ENCODE measurements at places on chromosomes 7 and 10. TPM values are rescaled to one million over a fixed set of nuclear protein-coding genes. Genes with fewer than 3 reads are reported as not detected.

GRCh38 chr10:29728541-29729049, 93.8 kb upstream of the SVIL start:
- DNase-seq: no peak

- DNase-seq: no peak
These were observed 30.3 kb upstream of the TPK1 start for GRCh38 chr7:144866189-144866588.

- no peak for DNase-seq
These were observed 31.8 kb downstream of the RAMP3 start for GRCh38 chr7:45189151-45189970.

DNA sequence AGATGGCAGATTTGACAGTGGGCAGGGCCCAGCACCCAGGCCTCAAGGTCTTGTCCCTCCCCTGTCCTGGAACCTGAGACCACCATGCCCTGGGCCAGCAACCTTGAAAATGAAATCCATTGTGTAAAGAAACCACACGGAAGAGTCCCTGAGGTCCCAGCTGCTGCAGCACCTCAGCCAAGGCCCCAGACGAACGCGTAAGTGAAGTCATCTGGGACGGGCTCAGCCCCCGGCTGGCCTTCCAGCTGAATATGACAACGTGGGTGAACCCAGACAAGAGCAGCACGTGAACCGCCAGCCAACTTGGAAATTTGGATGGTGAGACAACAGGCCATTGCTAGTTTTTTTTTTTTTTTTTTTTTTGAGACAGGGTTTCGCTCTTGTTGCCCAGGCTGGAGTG, 70.3 kb downstream of the CYTH3 start:
- no peak for DNase-seq

DNA sequence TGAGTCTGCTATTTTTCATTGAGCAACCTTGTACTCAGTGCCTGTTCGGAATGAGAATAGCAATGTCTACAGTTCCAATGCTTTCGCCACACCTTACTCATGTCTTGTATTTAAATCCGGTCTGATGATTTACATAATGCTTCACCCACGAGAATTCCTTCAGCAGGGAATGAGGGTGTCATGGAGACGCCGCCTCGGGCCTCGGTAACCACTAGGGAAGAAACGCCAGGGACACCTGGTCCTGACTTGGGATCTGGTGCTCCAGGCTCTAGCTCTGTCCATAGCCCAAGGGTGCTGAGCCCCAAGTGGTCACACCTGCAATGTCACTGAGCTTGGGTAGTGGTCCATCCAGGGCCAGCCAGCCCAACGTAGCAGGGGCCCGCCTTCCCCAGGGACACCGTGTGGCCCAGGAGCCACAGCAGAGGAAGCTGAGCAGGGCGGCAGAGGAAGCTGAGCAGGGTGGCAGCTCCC, 37.4 kb downstream of the PRKAG2 start:
- DNase-seq: no peak

GRCh38 chr7:95473276-95473985, 12.3 kb upstream of the ASB4 start:
- DNase-seq: no peak

DNA sequence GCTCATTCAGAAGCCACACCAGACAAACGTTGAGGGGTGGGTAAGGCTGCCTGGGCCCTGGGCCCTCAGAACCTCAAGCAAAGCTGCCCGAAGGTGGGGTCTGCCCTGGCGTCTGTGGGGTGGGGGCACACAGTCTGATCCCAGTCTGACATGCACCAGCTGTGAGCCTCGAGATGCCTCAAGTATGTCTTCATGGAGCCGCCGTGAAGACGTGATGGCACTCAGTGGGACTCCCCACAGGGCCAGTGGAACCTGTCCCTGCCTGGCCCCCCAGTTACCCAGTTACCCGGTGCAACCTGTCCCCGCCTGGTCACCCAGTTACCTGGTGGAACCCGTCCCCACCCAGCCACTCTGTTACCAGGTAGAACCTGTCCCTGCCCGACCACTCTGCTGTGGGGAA, 351.2 kb downstream of the PTPRN2 start:
- no peak for DNase-seq

GRCh38 chr7:762885-763284, 35.8 kb upstream of the PRKAR1B start:
- no peak for DNase-seq

GRCh38 chr10:67608001-67608400, 88.0 kb downstream of the CTNNA3 start:
- no peak for DNase-seq

DNA sequence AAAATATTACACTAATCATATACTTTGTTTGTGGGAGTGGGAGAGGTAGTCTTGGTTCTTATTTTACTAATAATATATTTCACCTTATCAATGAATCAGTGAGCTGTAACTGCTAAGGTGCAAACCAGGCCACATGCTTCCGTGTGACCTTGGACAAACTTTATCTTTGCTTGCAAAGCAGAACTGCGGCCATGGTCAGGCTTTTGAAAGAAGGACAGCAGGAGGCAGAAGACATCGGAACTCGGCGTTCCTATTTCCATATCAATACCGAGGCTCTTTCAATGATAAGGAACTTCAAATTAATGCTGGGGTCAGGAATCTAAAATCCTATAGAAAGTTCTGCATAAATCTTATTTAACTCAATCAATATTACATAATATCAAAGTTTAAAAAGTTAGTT, 491.9 kb upstream of the PFKP start:
- DNase-seq: no peak

DNA sequence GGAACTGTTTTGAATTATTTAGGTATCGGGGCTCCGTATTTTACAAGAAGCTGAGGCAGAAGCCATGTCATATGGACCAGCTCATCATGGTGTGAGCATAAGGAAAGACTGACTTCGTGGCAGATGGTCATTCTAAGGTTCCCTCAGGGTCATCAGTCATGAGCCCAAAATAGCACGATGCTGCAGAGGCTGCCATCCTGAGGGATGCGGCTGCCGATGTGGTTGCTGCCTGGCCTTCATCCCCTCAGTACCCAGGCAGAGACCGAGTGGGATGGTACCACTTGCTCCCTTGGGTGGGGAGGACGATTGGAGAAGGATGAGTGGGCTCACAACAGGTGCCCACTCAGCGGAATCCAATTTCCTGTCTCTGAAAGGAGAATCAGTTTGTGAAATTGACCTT, 490.3 kb downstream of the SDK1 start:
- DNase-seq: no peak

- DNase-seq: no peak
These were observed 11.7 kb upstream of the PWWP2B start for GRCh38 chr10:132385389-132385667.

GRCh38 chr10:47256751-47257336, 43.2 kb upstream of the GDF10 start:
- no peak for DNase-seq

GRCh38 chr7:93914581-93915066, 6.9 kb upstream of the GNG11 start:
- DNase-seq: no peak

GRCh38 chr10:131532745-131533341, 221.3 kb upstream of the TCERG1L start:
- no peak for DNase-seq

GRCh38 chr10:43874984-43875383, 226.3 kb upstream of the ZNF32 start:
- no peak for DNase-seq

DNA sequence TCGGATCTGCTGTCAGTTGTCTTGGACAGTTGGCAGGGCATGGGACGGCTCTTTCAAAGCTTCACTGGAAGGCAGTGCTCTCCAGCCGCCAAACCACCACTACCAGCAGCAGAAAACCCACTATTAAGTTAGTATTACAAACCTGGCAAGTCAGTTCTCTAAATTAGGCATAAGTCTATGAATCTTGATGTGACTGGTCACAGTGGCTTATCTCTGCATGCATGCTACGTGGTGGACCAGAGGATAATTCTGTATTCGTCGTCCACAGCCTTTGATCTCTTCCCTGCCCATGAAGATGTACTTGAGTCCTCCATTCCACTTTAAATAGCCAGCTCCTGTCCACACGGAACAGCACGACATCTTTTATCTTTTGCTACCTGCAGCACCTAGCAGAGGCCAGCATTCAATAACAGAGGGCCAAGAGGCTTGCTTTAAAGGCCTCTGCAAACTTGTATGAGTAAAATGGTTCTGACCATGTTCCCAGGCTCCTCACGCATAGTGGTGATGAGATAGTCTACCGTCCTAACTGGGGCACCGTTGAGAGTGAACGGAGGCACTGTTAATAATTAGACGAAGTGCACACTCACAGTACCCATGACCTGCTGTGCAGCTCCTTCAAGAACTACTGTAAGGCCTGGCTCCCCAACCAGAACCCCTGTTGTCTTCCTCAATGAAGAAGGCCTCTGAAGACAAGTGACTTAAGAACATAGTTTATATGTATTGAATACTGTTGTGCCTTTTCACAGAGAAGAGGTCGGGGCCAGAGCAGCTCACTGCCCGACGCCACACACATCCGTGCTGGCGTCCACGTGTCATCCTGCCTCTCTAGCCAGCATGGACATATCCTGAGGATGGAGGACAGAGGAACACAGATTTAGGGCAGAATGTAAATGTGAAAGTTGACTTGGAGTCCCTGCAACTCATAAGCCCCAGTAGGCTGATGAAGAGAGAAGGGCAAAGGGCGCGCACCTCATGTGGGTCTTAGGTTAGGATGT, 1.0 kb downstream of the GPR146 start:
- no peak for DNase-seq

DNA sequence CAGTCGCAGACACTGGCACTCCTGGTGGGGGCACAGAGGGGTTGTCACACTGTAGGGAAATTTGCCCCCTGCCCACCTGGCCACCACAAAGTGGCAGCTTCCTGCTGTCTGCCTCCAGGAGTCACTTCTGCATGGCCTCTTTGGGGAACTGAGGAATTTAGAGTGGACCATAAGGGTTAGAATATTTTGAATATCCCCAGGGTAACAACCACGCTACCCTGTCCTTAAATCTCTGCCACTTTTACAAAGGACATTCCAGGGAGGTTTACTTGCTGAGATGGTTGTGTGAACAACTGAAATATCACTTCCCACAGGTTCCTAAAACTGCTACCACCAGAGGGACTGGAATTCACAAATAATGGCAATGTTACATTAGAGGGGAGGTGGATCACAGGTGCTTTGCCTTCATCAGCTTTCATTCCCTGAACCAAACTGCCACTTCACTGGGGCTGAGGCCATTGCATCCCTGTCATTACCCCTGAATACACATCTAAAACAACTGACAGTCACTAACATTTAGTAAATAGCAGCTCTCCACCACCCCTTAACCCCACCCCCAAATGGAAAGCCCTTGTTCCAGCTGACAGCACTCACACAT, 88.1 kb upstream of the IFRD1 start:
- DNase-seq: no peak

DNA sequence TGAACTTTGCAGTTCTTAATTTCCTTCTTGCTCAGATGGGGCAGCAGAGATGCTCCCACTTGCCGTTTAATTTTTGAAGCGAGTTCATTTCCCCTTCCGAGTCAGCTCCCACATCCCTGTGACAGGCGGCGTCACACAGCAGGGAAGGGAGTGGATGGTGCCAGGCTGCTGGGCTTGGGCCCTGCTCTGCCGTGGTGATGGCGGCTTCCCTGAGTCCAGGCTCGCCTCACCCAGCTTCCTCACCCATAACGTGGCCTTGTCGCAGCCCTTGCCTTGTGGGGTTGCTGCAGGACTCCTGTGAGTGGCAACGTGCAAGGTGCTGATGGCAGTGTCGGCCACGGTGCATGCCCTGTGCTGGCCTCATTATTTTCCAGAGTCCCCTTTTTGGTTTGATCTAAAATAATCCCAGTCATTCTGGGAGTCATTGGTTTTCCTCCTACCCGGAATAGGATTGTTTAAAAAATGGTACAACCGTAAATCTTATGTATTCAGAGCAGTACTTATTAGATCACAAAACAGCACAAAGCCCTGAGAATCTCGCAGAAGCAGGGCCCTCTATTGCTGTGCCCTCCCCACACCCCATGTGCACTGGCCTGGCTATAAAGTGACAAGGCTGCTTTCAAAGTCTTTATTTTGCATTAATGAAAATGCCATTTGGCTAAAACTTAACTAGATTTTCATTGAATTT, 260.1 kb downstream of the WDR37 start:
- DNase-seq: no peak

GRCh38 chr10:24483701-24484100, 240.0 kb downstream of the ARHGAP21 start:
- peak; percentile 78 for DNase-seq

DNA sequence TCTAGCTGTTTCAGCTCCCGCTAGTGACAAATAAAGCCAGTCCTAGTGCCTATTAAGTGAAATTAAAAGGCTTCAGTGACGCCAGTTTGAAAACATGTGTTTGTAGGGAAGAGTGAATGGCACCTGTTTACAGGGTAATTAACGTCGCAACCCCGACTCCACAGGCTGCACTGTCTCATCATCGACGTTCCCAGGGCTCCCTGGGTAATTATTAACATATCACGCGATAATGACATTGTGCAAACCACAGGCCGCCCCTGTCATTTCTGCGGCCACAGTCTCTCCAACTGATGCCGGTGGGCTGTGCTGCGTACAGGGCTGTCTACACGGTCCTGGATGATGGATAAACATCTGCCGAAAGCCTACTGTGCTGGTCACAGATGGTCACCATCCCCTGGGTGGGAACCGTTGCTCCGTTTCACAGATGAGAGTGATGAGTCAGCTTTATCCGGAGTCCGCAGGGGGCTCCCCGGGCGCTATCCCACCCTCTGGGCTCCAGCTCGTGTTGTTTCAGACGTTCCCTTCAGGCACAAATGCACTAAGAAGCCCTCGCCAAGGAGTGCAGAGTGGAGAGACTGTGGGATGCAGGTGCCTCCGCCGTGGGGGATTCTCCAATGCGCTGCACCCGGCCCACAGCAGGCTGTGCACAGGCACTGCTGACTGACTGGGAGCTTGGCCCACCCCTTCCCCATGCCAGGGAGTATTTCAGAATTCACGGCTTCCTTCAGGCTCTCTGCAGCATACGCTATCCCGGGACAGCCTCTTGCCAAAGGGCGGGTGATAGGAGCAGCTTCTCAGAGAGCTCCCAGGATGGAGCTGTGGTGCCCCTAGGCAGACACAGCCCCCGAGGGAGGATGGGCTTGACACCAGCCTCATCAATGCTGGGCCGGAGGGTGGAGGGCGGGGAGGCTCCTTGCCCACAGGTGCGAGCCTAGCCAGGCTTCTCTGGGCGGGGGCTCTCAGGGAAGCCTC, 491.8 kb upstream of the FOXK1 start:
- no peak for DNase-seq

- DNase-seq: no peak
These were observed 54.8 kb upstream of the CALD1 start for GRCh38 chr7:134724606-134725005.

Gene ZMIZ2
- 39.6 TPM for polyA plus RNA-seq

Gene CALCR
- polyA plus RNA-seq: not detected

Gene MRLN
- polyA plus RNA-seq: not detected

Gene C10orf105
- not detected for polyA plus RNA-seq

Gene NXPH1
- not detected for polyA plus RNA-seq

Gene DNAJC12
- 6.2 TPM for polyA plus RNA-seq

Gene WDR11
- polyA plus RNA-seq: 25.9 TPM

Gene PCLO
- polyA plus RNA-seq: 2.8 TPM

Gene STN1
- polyA plus RNA-seq: 29.0 TPM

Gene GPR37
- 4.7 TPM for polyA plus RNA-seq

Gene ADAM22
- 1.6 TPM for polyA plus RNA-seq

All from hepatocyte (in vitro differentiated cells).